Anterior cingulate cortex (tissue), 58 donors: ENCODE measurements at places on chromosomes 3 and 15.

DNA sequence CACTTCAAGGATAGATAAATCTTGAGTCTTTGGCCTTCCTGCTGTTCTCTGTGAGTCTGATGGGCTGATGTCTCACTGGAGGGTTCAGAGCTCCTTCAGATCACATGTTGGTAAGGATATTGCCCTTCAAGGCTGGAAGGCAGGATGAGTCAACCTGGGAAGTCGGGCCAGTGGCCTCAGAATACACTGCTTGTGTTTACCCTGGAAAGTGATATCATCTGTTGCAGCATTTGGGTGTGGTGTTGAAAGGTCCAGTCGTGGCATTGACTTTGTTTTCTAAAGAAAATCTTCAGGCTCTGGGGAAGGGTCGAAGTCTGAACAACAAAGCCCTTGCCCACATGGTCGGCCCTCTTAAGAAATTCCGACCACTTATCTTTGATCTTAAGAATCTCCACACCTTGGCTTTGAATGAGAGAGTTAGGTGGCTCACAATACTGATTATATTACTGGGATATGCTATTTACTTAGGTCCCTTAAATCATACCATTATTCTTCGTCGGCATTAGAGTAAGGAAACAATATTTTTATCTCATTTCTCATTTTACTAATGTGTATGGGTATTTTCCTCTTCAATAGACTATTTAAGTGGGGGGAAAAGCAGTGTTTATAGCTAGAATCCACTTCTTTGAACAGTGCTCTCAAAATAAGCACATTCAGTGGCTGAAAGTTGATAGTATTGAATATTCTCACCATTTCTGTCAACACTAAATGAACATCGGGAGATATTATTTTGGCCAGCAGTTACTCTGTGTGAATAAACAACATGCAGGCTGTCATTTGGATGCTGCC, 303.9 kb upstream of the RASGRP1 start:
- DNase-seq = no peak

DNA sequence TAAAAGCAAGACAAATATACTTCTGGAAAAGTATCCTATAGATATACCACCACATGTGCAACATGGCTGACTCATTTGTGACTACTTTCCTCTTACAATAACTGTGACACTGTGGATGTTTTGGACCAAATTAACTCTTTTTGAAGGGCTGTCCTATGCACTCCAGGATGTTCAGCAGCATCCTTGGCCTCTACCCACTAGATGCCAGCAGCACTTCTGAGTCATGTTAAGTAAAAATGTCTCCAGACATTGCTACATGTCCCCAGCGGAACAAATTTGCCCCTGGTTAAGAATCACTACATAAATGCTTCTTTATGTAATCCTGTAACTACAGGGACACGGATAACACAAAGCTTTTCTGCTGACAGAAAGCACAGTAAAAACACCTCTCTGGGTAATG, 32.0 kb downstream of the RUVBL1 start:
- DNase-seq = no peak

DNA sequence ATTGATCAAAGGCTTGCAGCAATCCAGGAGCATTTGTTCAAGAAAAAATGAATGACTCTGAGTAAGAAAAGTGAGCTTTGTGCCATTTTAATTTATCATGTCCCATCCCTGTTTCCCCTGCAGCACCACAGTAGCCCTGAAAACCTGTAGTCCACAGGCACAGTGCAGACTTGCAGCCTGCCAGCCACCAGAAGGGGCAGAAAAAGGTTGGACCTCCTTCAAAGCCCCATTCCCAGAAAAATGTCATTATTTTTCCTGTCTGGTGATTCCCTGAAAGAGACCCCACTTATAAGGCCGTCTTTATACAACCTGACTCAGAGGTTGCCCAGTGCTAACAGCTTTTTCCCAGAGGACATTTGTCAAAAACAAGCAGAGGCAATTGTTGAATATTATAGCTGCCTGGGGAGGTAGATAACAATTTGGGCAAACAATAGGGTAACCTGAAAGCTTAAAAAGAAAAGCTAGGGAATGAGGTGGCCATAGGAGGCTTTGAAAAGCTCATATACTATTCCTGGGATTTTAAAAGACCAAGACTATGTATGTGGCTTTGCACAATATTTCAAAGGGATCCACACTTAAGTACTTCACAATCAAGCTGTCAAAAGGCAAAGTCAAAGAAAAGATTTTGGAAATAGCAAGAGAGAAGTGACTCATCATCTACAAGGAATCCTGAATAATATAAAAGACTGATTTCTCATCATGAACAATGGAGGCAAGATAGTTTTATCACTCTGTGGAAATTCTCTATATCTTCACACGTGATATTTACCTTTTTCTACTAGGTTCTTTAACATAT, 136.8 kb upstream of the PLXNA1 start:
- no peak for DNase-seq

GRCh38 chr3:166837535-166837934, 542.6 kb downstream of the ZBBX start:
- DNase-seq = no peak
